Inflammatory macrophage treated with lipopolysaccharide for 4 hours (primary cell): ENCODE measurements at places on chromosomes 5 and 9.

DNA sequence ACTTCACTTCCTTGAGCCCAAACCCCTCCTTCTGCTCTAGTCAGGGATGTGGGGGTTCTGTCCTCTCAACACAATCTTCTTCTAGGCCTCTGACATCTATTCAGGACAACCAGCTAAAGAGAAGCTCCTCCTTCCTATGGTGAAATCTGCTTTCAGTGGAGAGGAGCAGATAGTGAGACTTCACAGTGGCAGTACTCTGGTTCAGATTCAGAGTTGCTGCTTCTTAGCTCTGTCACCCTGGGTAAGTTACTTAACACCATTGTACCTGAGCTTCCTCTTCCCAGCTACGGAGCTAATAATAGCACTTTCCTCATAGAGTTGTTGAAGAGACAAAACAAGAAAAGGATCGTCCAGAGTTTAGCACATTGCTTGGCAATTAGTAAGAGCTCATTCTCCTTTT, 77.3 kb upstream of the LARP1 start:
- DNase-seq = peak; percentile 19

DNA sequence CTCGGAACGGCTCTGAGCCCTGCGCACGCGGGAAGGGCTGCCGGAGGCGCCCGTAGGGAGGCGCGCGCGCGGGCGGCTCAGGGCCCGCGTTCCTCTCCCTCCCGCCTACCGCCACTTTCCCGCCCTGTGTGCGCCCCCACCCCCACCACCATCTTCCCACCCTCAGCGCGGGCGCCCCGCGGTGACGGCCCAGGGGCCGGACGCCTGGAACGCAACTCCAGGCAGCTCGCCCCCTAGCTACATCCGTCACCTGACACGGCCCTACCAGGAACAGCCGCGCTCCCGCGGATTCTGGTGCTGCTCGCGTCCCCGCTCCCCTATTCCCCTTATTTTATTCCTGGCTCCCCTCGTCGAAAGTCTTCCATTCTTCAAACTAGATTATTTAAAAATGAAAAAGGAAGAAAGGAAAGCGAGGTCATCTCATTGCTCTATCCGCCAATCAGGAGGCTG, at the start of gene CDKN2B-AS1:
CDKN2B-AS1 (plus strand) TSS at position 236 of the 450 bp plus-strand sequence.
- no peak for DNase-seq

GRCh38 chr9:89547000-89547399, 49.1 kb upstream of the SEMA4D start:
- no peak for DNase-seq

- DNase-seq = no peak
Measured at GRCh38 chr9:36898431-36899020, 135.5 kb downstream of the PAX5 start.

DNA sequence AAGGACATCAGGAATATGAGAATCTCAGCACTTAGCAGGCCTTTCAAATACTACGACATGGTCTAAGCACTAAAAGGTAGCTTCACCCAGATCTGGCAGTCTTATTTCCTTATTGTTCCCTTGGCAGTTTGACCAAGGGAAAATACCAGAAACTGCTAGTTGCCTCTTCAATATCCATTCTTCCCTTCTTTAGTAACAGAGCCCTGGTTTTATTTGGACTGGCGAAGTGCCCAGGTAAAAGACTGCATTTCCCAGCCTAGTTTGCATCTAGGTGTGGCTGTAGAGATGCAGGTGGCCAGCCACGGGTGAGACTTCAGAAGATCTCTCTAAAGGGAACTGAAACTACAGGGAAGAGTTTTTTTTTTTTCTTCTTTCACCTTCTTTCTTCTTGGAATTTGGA, 21.6 kb downstream of the DMRT2 start:
- no peak for DNase-seq

- no peak for DNase-seq
Measured at GRCh38 chr5:175752826-175753535, 95.1 kb downstream of the HRH2 start.

DNA sequence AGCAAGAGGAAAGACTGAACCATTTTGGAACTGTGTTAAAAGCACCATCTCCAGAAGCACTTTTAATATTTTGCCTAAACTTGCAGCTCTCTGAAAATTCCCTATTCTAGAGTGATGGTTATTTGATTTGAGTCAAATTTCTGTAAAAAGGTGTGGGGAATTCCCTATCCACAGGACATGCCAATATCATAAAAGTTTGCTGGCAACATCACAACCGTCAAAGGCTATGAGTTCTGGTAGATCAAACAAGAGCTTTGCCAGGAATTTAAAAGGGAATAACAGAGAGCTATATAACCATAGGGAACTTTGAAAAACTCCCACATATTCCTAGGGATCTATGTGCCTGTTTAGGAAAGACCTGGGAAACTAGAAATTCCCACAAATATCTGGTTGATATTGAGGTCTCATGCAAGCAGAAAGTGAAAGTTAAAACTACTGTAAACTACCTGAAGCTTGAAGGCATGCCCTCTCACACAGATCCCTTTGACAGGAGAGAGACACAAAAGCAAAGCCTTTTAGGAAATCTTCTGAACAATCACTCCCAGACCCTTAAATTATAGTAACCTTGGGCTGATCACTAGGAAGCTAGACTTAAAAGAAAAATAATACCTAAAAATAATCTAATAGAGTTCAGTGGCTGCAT, 549.9 kb downstream of the ANXA1 start:
- no peak for DNase-seq

GRCh38 chr5:176595386-176595943, 14.5 kb downstream of the GPRIN1 start:
- DNase-seq = no peak

GRCh38 chr9:124769549-124770358, 1.4 kb downstream of the NR6A1 start:
- DNase-seq = no peak

- DNase-seq = no peak
Measured at GRCh38 chr5:82332064-82332855, 54.1 kb upstream of the RPS23 start.

DNA sequence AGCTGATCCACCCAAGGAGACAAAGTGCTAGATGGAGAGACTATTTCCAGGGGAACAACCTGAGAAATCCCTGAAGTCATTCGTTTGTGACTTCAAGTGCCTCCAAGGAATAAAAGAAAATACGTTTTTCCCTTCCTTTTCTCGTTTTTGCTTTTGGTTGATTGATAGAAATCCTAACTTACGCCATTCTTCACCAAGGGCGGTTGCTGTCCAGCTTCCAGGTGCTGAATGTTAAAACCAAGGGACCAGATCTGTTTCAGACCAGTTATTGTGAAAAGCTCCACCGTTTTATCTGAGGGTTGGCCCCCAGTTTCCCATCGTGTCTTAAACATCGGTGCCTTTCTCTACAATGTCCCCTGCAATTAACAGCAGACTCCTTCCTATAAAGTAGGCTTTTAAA, 600.7 kb upstream of the SGCD start:
- no peak for DNase-seq

DNA sequence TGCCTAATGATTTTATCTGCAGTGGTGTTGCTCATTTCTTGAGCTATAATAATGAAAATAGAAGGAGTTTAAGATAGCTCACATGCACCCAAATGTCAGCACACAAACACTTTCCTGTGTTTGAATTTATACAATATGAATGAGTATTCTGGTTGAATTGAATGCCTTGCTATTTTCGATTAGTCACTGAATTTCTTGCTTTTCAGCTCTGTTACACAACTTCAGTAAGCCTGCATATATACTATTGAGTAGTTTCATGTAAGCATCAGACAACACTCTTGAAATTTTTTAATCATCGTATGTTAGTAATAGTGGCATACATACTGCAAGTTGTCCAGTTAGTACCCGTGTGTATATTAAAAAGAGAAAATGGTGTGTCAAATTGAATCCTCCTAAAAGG, 281.5 kb upstream of the GRIA1 start:
- DNase-seq = no peak

- no peak for DNase-seq
Measured at GRCh38 chr5:111386832-111387162, 125.5 kb downstream of the STARD4 start.

DNA sequence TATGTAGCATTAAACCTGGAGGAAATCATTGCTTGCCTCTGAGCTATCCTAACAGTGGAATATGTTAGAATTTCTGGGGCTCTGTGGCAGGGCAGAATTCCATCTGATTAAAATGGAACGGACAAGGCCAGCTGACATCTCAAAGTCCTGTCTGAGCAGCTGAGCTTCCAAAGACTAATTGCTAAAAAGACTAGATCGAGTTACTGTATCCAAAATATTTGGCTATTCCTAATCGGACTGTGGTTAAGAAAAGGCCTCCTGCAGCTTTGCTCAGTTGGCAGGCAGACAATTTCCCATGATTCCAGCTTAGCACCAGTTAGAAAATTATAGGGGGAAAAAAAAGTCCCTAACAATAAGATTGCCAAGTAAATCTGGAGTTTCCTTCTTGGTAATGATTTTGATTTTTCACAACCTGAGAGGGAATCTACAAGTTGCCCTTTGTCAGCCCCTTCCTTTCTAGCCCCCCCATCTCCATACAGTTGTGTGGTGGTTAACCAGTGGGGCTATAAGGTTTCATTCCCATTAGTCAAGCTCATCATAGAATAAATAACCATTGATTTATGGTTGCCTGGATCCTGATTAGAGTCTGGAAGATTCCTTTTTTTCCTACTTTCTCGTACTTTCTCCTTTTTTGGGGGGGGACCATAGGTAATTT, 26.4 kb downstream of the PTGR1 start:
- DNase-seq = no peak

DNA sequence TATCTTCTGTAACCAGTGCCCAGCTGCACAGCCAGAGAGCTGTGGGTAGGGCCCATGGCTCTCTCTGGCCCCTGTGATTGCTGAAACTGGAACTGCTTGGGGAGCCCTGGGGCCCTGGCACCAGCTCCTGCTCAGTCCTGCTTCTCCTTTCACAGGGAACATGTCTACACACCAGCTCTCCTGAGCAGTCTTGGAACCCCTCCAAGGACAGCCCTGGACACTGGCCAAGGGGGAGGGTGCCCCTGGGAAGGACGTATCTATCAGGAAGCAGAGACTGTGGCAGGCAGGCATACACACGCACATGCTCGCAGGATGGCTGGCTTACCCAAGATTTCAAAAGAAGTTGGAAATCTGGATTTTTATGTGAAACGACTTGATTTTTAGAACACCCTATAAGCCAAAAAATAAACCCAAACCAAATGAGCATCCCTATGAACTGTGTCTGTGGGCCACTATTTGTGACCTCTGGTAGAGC, 8.8 kb upstream of the TRAF1 start:
- DNase-seq = peak; percentile 93

- no peak for DNase-seq
Measured at GRCh38 chr9:129739432-129739831, 13.4 kb downstream of the PTGES start.

DNA sequence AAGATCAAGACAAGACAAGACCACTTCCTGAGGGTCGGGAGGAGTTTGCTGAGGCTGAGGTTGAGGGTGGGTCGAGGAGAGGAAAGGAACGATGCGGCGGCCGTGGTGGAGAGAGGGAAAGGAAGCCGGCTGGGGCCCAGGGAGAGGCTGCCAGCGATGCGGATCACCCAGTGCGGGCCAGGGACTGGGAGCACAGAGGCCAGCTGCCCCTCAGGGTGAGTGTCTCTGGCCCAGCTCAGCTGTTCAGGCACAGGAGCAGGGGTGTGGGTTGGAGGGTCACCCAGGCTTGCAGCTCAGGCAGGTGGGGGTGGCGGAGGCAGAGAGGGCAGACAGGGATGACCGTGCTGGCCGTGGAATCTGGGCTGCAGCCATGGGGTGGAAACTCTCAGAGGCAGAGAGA, 99.5 kb downstream of the FGF18 start:
- no peak for DNase-seq

- no peak for DNase-seq
Measured at GRCh38 chr9:133894377-133895321, 97.5 kb downstream of the VAV2 start.

- DNase-seq = no peak
Measured at GRCh38 chr5:73901043-73901442, 275.0 kb downstream of the ARHGEF28 start.

GRCh38 chr5:127514816-127515215, 2.6 kb upstream of the PRRC1 start:
- DNase-seq = peak; percentile 64

DNA sequence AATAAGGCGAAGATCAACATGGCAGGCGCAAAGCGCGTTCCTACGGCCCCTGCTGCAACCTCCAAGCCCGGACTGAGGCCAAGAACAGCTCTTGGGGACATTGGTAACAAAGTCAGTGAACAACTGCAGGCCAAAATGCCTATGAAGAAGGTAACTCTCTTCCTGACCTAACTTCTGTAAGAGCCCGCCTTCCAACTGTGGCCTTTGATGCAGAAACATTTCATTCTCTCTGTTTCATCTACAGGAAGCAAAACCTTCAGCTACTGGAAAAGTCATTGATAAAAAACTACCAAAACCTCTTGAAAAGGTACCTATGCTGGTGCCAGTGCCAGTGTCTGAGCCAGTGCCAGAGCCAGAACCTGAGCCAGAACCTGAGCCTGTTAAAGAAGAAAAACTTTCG, 979 bp downstream of the CCNB1 start:
- DNase-seq = no peak

GRCh38 chr5:137510671-137511070, 11.5 kb upstream of the SPOCK1 start:
- no peak for DNase-seq

DNA sequence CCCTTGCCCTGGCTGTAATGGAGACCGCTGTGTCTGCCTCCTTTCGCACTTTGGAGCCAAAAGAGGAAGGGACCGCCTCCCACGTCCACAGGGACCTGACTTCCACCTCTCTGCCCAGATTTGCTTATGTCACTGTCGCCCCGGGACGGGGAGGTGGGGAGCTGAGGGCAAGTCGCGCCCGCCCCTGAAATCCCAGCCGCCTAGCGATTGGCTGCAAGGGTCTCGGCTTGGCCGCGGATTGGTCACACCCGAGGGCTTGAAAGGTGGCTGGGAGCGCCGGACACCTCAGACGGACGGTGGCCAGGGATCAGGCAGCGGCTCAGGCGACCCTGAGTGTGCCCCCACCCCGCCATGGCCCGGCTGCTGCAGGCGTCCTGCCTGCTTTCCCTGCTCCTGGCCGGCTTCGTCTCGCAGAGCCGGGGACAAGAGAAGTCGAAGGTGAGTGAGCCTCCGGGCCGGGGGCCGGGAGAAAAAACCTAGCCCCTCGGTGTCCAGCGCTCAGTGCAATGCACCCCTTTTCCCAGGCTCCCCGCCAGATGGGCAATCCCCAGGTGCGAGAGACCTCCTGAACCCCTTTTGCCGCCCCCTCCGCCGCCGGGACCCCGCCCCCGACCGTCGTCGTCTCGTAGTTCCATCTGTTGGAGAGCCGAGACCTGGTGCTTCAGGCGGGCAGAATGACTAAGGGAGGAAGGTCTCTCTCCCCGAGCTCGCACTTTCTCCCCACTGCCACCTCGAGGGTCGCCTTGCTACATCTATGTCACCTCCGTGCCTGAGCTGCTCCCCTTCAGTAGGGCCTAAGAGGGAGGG, at the start of gene GPX3:
GPX3 (plus strand) TSS at position 288 of the 807 bp plus-strand sequence; CDS start at position 352, 64 bp downstream.
- DNase-seq = peak; percentile 83

DNA sequence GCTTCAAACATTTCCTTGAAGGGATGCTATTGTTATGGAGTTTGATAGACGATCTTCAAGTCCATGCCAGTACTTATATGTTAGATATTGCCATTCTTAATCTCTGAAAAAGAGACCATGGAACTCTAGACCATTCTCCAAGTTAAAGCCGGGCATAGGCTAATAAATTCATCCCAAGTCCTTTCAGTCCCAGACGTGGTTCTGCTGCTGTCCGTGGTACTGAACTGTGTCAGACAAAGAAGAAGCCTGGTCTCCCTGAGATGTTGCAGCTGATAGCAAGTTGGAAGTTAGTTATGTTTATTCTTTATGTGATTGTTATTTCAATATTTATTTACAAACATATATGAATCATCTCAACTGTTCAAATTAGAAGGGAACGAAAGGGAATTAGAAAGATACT, 158.7 kb downstream of the NMUR2 start:
- no peak for DNase-seq

GRCh38 chr5:31232273-31232888, 38.9 kb downstream of the CDH6 start:
- DNase-seq = peak; percentile 37

- no peak for DNase-seq
Measured at GRCh38 chr9:71302776-71303175, 181.4 kb upstream of the TRPM3 start.
